Adrenal gland (tissue), 19 donors: ENCODE measurements at places on chromosomes 16 and 17.

DNA sequence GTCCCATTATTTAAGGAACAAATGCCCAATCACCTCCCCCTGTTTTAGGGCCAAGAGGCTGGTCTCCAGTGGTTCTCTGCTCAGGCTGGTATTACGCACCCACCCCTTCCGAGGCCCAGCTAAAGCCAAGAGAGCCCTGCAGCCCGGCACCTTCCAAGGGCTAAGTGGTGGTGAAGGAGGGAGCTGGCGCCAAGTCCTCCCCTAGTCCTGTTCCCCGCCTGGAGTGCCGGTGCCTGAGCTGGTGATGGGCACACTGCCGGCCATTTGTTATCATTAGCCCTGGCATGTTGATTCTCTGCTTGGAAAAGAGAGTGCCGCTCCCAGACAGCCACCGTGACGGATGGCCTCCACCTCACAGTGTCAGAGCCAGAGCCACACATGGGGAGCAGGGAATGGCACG is 31.9 kb downstream of the GRIN2C start:
- no peak for DNase-seq

DNA sequence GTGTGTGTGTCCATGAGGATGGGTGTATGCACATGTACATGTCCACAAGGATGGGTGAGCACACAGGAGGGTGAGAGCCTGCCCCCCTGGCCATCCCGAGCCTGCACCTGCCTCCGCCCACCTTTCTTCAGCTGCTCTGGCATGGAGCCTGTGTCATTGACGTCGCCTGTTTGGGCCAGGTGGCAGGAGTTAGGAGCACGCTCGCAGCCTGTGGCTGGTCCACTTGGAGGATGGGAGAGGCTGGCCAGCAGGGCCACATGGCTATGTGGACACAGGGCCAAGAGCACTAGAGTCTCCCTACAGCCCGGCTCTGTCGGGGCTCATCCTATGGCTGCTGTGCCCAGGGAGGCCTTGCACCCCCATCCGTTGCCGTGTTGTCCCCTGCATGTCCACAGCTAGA is 21.4 kb downstream of the BAHCC1 start:
- DNase-seq, result no peak

GRCh38 chr17:51746421-51746820 is 412.1 kb downstream of the CA10 start:
- no peak for DNase-seq

GRCh38 chr17:36592316-36592715 is 637 bp downstream of the DHRS11 start:
- no peak for DNase-seq

DNA sequence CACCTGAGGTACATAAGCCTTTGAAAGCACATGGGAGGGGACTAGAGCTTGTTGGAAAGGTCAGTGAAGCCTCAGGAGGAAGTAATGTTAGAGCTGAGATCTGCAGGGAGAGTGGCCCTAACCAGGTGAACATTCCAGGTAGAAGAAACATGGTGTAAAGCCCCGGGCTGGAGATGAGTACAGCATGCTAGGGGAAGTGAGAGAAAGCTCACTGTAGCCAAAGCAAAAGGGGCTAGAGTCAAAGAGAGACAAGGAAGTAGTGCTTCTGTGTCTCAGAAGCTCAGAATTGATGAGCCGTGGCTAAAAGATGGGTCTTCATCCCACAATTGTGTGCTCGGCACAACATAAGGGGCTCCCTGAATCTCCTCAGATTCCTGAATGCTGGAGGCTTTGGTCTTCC is 481.8 kb downstream of the XYLT1 start:
- no peak for DNase-seq

DNA sequence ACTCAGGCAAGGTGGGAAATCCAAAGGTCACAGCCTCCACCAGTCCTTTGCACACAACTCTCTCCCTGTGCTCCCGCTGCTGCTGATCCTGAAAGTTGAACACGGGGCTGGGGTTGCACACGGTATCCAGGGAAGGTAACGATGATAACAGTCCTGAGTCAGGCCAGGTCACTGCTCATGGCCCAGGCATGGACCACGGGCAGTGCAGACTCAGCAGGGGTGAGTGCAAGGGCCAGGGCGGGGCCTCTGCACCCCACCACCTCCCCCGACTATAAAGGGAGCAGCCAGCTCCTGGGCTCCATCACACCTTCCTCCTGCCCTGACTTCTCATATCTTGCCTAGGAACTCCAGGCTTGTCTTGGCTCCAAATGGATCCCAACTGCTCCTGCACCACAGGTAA is at the start of gene MT1B:
Gene MT1B (plus strand): TSS at position 301 of the 400 bp plus-strand sequence. CDS start 68 bp downstream, at position 369.
- DNase-seq, result no peak

DNA sequence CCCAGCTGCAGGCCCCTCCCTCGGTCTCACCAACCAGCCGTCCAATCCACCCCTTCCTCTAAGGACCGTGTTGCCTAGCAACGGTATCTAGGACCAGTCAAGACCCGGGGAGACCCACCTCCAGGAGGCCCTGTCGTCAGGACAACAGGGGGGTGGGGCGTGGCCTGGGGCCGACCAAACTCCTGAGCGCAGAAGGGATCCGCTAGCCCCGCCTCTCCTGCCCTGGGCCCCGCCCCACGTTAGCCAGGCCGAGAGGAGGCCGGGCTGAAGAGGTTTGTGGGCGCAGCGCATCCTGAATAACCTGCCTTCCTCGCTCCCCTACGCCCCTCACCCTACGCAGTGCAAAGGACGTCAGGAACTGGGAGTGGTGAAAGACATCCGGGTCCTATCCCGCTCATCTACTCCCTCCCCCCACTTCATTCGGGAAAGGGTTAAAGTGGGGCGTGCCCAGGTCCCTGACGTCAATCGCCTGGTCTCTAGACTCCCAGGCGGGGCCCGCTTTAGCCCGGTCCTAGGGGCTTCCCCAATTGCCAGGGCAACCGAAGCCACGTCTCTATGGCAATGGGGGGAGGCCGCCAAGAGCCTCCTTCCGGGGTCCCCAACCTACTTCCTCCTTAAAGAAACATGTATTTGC is 14.7 kb downstream of the DLG4 start:
- peak; percentile 61 for DNase-seq

GRCh38 chr17:44398692-44399691 is 9.5 kb upstream of the ITGA2B start:
- no peak for DNase-seq

GRCh38 chr16:63789603-63790002 is 1332.3 kb downstream of the CDH11 start:
- no peak for DNase-seq

- DNase-seq, result no peak
Observed at GRCh38 chr17:18043491-18043890, 4.3 kb downstream of the GID4 start.

DNA sequence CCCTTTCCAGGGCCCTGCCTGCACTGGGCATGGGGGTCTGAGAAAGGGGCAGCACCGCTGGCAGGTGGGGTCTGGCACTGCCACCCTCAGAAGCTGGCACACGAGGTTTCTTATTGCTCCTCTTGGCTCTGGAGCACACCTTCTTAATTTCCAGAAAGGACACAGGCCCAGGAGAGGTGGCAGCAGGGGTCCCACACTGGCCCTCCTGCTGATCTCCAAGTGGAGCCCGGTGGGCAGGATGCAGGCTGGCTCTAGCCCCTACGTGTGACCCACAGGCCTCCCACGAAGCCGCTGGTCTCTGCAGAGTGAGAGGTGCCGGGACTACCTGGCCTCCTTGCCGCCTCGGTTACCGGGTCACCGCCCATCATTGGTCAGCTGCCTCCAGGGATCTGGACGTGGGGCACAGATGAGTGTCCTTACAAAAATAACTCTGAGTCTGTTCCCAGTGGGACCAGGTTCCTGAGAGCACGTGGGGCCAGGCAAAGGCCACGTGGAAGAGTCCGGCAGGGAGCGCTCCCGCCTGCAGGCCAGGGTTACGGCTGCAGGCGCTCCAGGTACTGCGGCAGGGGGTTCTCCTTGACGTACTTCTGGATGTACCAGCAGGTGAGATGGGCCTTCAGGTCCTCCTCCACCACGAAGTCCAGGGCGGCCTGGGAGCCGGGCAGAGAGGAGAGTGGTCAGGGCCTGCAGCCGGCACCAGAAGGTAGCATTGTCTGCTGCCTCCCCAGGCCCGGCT is 10.3 kb downstream of the NATD1 start:
- no peak for DNase-seq

- DNase-seq, result no peak
Observed at GRCh38 chr17:32593003-32593402, 106.2 kb downstream of the CDK5R1 start.

DNA sequence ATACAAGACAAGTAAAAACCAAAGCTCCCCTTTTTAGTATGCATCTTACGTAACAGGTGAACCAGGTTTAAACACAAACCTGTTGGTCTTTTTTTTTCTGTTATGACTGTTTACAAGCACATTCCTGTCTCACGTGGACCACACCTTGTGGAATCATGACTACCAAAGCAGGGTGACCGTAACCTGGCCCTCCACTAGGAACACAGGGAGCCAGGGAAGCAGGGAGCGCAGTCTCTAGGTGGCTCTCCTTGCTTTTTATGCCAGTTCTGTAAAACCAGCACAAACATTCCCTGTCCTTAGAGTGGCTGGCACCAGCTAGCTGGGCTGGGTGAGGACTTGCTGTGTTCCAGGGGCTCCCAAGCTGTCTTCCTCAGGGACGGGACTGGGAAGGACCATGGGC is 44.1 kb downstream of the DDX19A start:
- no peak for DNase-seq

- DNase-seq, result no peak
Observed at GRCh38 chr16:68517606-68518166, 21.4 kb upstream of the ZFP90 start.

GRCh38 chr16:50584033-50584722 is 36.0 kb downstream of the NKD1 start:
- DNase-seq, result no peak

GRCh38 chr16:66020642-66021041 is 345.8 kb upstream of the CDH5 start:
- no peak for DNase-seq

DNA sequence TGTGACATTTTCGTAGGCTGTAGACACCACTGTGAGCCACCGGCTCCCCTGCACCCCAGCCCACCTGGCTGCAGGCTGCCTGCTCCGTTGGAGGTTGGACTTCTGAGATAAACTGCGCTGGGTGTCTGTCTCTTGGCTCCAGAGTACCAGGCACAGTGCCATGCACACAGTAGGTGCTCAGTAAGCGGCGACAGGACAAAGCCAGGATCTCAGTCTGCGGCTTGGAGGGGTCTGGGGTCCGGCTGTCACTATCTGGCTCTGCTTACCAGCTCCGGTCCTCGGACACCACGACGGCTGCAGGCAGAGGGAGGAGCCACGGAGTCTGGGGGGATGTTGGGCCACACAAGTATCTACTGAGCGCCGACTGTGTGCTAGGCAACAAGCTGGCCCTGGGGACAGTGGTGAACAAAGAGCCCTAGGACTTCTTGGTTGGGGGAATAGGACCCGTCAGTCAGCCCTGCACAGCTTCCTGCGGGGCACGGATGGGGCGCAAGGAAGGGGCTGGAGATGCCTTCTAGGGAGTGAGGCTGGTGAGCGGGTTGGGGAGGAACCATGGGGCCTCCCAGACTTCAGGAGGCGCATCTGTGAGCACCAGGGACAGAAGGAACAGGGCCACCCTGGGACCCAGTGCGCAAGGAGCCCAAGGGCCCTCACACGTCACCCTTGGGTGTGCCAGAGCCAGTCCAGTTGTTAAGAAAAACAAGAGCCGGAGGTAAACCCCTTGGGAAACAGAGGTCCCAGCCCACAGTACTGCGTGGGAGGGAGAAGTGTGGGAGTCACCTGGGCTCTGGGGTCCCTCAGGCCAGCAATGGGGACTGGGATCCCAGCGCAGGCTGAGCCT is 17.3 kb downstream of the JPH3 start:
- no peak for DNase-seq

GRCh38 chr17:57530508-57530907 is 214.6 kb downstream of the CCDC182 start:
- DNase-seq, result no peak

DNA sequence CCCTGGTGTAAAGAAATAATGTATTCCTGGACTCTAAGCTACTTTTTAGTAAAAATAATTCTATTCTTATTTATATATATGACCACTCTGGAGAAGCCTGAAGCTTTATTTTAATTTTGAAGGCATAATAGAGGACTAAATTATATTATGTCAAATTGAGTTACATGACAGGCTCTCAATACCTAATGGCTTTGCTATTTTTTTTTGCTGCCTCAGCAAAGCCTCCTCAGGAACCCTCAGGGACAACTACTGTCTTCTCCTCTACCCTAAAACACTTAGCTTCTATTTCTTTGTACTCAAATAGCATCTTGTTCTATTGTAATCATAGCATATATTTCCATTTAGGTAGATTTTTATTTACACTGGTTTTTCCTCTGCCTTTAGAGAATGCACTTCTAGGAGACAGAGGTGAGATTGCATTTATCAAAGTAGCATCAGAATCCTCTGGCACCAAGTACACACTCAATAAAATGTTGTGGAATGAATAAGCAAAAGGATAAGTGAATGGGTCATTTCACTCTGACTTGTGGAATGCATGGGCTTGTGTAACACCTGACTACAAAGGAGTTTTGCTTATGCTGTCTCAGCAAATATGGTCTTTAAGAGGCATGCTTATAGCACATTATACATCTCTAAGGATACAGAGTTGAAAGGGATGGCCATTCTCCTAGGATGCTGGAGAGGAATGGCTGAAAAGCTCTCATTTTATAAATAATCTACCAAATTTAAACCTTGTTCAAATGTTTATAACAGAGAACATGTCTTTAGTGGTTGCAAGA is 605.2 kb downstream of the KCNJ2 start:
- DNase-seq, result no peak

GRCh38 chr17:46154151-46154816 is 38.9 kb downstream of the KANSL1 start:
- no peak for DNase-seq

- no peak for DNase-seq
Observed at GRCh38 chr16:75570396-75571065, 4.4 kb downstream of the GABARAPL2 start.

GRCh38 chr16:88703486-88704309 is 2.5 kb downstream of the RNF166 start:
- DNase-seq, result peak; percentile 56

GRCh38 chr16:86035906-86036305 is 136.9 kb downstream of the IRF8 start:
- no peak for DNase-seq

GRCh38 chr17:77372444-77373298 is 231.9 kb downstream of the SEC14L1 start:
- peak; percentile 91 for DNase-seq
